Stimulated activated CD4-positive, alpha-beta T cell treated with anti-CD3 and anti-CD28 coated beads, Interleukin-12 subunit alpha, Interleukin-12 subunit beta, amount 100 ng/mL, for 24 hours (primary cell): ENCODE measurements at places on chromosomes 6 and 20.

- no peak for DNase-seq
Observed at GRCh38 chr6:94144807-94145206, 725.4 kb upstream of the EPHA7 start.

GRCh38 chr6:3878048-3878666 lies 29.0 kb downstream of the FAM50B start:
- no peak for DNase-seq

- no peak for DNase-seq
Observed at GRCh38 chr6:5894357-5894756, 112.4 kb downstream of the NRN1 start.

GRCh38 chr6:72035966-72036365 lies 149.6 kb downstream of the RIMS1 start:
- no peak for DNase-seq

DNA sequence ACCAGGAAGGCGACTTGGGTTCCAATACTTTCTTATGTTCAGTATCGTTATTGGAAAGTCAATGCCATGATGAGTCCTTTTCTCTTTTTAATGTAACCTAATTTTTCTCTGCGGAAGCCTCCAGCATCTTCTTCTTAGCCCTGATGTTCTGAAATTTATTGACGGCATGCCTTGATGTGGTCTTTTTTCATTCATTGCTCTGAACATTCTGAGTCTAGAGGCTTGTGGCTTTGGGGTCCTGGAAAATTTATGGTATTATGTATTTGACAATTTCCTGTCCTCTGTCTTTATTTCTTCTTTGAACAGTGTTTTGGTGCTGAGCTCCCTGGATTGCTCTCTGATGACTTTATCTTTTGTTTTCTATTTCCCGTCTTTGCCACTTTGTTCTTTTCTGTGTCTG lies 28.7 kb upstream of the MAS1 start:
- no peak for DNase-seq
